ENCODE measurements at places on chromosomes 2 and 18.

GRCh38 chr2:239025096-239025801 lies 177.4 kb downstream of the TWIST2 start:
- DNase-seq, result no peak

GRCh38 chr2:29724282-29724681 lies 197.1 kb downstream of the ALK start:
- no peak for DNase-seq

- no peak for DNase-seq
Observed at GRCh38 chr2:69269330-69269729, 117.7 kb downstream of the GFPT1 start.

DNA sequence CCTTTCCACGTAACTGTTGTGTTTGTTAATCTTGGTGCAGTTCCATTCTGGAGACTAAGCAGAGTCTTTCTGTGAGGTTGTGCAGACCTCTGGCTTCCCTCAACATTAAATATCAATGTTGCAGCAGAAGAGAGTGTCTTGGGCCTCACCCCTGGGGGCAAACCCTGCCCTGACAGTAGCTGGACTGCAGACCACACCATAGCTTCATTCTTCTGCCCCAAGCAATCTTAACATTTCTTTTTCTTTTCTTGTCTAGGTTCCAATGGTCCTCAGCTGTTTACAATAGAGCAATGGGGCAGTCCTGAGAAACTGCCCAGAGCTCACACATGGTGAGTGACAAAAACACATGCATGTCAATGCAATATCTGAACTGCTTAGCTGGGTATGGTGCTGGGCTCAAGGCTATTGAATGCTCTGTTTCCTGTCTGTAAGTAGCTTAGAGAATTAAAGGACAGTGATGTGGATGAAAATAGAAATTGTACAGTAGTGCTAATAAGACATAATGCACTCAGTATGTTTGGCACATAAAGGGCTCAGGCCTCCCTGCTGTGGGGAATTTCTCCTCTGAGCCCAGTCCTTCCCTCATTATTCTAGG lies 237.6 kb downstream of the ALPK2 start:
- DNase-seq, result no peak

DNA sequence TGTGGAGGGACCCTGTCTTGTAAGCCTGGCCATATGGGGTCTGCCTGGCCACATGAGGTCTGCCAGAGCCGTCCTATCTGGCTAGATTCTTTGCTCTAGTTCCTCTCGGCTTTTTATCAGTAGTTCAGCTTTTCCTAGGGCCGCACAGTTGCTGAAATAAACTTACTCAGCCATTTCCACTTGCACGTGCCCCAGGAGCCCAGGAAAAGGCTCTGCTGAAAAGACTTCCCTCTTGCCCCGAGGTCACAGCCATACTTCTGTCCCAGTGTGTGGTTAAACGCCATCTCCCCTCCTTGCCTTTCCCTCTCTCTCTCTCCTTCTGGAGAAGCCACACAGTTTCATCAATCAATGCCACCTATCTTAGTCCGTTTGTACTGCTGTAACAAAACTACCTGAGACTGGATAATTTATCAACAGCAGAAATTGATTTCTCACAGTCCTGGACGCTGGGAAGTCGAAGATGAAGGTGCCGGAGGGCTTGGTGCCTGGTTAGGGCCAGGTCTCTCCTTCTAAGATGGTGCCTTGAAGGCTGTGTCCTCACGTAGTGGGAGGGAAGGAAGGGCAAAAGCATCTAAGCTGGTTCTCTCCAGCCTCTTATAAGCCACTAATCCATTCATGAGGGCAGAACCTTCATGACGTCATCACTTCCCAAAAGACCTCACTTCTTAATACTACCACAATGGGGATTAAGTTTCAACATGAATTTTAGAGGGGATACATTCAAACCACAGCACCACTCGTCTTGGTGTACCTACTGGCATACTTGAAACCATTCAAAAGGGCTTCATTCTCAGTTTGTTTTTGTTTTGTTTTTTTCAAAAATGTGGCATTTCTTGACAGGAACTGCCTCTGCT lies 11.2 kb upstream of the GALM start:
- DNase-seq, result no peak

DNA sequence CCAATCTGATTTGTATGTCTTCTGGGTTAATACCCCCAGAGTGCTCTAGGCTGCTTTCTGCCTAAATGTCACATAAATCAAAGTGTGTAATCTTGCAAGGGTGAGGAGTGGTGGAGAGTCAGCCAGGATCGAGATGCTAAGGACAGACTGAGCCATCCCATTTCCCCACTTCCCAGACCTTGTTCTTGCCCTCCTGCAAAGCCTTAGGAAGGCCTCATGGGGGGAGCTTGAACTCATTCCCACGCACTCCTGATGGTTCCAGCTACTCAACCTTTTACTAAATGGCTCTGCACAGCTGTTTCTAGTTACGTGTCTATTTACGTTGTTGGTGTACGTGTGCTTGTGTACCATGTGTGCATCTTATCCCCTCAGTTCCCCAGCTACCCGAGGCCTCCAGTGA lies 423.6 kb upstream of the TNP1 start:
- no peak for DNase-seq

GRCh38 chr2:61266632-61267505 lies 104.9 kb downstream of the C2orf74 start:
- DNase-seq, result no peak

DNA sequence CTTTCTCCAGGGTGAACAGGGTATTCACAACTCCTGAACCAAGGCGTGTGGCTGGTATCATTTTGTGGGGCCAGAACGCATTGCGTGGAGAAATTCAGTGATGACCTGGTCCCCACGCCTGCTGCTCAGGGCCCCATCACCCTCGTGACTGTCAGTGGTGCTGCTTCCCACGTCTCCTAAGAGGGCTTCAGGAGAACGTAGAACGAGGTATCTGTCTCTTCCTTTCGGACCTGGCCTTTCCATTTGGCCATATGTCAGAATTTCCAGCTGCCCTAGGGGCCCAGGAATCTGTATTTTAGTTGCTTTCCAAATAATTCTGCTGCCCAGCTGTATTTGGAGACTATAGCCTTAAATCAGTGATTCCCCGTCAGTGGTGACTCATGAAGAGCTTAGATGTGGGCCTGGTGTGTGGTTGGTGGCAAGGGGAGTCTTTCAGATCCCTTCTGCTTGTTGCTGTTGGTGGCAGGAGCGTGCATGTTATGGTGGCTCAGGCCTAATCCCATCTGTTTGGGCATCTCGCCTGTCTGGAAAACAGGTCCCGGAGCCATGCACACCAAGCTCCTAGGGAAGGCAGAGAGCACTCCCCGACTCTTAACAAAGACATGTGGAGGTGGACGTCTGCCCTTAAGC lies 56.4 kb downstream of the NPAS2 start:
- peak; percentile 31 for DNase-seq

DNA sequence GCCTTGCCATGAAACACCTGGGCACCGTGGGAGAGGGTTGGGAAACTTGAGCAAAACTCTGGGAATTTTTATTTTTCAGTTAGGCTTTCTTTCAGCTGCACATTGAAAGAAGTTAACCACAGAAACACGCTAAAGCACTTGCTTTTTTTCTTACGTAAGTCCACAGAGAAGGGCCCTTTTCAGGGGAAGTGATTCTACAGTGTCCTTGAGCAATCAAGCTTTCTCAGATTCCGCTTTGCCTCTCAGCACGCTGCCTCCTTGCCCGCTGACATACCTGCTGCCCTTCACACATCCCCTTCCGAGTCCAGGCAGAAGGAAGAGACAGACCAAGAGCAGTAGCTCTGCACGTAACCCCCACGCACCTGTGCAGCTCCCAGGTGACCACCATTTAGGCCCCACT lies 135.5 kb upstream of the MYT1L start:
- no peak for DNase-seq
